ENCODE measurements at places on chromosomes 7 and 10. TPM values are rescaled to one million over a fixed set of nuclear protein-coding genes. Genes with fewer than 3 reads are reported as not detected.

DNA sequence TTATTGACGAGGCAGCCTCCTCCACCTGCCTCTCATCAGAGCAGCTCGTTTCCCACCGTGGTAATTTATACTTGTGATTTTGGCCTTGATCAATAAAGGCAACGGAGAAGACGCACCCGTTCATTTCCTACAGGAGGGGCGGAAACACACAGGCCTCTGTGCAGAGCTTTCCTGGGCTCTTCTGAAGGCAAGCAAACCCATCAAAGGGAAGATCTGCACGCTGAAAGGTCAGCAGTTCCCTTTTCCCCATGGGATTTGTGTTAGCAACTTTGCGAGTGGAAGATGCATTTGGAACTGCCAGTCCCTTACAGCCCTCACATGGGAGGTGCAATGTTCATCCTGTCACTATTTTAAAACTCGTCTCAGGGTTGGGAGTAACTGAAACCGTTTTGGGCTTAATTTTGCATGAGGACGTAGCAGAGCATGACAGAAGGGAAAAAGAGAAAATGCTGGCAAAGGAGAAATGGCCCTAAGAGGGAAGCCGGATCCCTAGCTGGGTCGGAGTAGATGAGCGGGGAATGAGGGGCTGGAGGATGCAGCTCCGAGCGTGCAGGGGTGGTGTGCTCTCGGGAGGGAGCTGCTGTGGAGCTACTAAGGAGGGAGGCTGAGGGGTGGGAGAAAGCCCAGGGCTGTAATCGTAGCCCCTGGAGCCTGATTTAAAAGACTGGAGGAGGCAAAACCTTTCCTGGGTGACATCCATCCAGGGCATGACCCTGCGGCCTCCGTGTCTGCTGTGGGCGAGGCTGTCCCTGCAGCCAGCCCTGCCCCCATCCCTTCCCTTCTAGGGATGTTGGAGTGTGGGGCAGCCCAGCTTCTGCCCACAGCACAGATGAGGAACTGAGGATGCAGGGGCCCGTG lies 111.1 kb upstream of the FAM20C start:
- no peak for DNase-seq

DNA sequence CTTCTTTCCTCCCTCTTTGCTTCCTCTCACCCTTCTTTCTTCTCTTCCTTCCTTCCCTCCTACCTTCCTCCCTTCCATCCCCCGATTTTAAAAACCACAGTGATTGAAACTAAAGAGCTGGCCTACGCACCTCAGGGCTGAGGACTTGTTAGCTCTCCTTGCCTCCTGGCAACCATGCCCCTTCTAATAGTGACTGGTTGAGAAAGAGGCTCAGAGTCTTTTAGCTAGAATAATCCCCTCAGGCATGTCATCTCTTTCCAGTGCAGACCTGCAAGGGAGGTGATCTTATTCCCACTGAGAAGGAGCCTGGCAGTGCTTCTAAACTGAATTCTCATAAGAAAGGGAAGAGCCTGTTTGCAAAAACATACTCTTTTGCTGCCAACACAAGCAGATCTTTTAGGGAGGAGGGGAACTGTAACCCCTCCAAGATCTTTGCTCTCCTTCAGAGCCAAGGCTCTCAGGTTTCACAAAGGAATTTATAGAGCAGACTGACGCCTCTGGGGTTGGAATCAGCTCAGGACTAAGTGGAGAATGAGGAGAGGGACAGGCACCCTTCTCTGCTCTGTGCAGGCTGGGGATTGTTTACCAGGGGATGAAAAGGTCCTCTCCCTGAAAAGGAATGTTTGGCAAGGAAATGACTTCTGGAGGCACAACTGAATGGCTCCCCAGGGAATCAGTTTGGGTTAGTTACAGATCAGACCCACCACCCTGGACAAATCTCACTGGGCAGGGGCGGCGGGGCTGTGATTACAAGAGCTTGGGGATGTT lies 9.4 kb upstream of the ANKRD1 start:
- peak; percentile 88 for DNase-seq

- DNase-seq: peak; percentile 84
Observed at GRCh38 chr7:30240106-30240800, 44.1 kb upstream of the ZNRF2 start.

DNA sequence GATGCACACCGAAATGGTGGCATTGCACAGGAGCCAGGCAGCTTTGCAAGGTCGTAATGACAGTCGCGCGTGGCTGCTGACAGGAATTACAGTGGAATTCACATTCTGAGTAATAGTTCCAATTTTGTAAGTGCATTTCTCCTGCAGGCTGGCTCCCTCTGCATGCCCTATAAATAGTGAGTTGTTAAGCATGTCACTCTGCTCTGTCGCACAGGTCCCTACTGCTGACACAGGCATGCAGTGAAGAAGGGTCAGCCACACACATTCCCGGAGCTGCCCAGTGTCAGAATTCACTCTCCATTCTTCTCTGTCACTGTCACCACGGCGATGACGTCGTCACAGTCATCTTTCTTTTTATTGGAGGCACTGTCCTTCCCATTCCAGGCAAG lies 49.2 kb upstream of the SHH start:
- no peak for DNase-seq

GRCh38 chr7:139124084-139124914 lies 14.8 kb upstream of the ZC3HAV1 start:
- DNase-seq: no peak

DNA sequence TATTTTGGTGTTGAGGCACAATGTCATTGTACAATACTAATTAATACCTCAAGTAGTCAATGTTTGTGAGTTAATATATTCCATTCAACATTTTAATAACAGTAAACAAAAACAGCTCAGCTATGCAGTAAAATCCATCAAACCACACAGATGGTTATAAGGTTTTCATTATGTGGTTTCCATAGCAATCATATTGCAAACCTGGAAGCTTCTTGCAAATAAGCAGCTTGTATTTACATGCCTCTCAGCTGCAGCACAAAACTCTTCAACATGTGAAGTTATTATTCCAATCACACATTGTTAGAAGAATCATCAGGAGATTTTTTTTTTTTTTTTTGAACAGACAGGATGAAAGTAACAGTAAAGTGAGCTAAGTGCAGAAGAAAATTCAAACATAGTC lies 170.2 kb downstream of the SKAP2 start:
- DNase-seq: no peak

GRCh38 chr10:8416192-8416701 lies 361.8 kb downstream of the GATA3 start:
- DNase-seq: no peak

DNA sequence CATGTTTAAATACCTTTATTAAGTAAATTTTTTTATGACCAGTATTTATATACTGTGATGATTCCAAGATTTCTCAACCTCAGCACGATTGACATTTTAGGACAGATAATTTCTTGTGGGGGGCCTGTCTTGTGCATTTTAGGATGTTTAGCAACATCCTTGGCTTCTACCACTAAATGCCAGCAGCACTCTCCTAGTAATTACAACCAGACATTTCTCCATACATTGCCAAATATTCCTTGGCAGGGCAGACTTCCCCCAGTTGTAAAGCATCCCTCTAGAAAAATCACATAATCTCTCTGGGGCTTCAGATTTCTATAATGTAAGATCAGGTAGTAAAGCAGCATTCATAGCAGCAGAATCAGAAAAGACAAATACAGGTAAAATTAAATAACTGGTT lies 7.8 kb upstream of the LIPM start:
- DNase-seq: no peak

DNA sequence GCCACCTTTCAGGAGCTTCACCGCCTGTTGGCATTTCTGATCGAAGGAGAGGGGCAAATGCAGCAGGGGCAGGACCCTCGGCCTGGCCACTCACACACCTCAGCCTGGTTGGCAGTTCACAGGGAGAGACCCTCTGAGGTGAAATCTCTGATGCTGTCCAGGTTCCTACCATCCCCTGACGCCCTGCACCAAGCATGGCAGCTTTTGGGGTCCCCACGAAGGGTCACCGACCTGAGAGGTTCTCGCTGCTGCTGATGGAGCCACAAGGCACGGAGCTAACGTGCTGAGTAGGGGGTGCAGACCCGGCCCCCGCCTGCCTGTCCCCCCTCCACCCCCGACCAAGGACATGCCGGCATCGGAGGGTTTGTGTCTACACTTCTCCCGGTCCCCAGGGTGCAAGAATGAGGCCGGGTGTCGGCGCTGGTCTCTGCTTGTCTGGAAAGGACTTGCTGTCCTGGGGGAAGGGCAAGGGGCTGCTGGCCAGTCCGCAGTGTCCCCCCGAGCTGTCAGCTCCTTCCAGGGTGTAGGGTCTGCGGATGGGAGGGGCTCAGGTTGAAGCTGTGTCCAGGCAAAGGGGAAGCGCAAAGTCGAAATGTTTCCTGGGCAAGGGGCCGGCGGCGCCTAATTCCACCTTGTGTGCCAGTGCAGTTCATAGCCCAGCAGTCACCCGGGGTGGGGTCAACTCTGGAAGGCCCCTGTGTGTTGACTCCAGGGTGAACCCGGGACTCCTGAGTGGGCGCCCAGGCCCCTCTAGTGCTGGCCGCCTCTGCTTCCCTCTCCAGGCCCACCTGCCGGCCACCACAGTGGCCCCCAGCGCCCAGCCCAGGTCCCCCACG lies 132.6 kb downstream of the DNAJB6 start:
- DNase-seq: no peak

DNA sequence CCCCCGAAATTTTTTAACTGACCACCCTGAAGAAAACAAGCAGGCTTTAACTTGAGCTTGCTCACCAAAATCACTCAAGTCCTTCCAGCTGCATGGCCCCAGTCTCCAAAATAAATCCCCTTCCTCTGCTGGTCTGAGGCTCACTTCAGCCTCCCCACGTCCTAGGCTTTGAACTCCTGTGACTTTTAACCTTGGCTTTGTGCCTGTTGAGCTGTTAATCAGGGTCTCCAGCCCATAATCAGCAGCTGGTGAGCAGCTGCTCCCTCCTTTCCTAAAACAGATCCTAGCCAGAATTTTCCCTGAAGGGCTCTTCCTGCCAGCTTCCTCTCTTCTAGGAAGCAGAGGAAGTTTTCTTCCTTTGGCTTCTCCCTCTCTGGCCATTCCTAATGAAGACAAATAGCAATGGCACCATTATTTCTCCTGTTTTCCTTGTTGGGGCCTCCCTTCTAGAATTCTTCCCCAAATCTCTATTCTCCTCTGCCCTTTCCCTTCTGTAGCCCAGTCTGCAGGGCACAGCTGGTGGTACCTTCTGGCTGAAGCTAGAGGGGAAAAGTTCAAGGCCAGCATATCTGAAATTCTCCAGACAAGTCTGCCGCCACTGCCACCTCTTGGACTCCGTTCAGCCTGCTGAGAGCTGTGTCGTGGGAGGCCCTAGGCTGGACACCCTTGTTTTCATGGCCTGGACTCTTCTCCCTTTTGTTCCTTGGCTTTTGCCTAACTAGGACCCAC lies 152.1 kb downstream of the NOC3L start:
- peak; percentile 58 for DNase-seq

DNA sequence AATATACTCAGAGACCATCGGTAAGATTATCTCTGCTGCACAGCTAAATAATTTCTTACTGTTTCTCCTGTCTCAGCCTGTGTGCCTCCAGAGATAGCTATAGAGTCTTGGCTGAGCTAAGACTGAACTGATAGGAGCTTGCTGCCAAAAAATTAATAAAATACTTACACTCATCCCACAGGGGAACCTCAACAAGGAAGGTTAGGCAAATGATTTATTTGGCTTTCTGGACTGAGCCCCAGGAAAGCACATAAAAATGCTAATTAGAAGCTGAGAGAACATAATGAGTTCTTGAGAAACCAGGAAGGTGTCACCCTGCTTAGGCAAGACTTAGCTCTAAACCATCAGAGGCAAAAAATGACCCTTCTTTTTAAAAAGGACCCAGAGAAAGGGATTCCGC lies 534.5 kb downstream of the TNS3 start:
- no peak for DNase-seq

DNA sequence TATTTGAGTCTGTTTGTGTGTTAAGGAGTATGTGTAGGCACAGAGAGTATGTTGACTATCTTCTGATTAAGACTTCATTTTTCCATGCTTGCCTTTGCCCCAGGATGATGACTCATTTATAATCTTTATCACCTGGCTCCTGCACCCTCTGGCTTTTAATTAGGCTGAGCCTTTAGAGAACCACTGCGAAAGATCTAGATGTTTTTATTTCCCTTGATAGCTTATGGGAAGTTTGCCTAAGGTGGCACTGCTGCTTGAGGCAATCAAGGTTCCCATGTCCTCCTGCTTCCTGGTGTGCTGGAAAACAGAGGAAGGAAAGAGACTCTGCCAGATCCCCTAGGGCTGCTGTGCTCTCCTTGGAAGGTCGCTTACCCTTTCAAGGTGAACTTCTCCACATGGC lies 114.6 kb downstream of the ARL4A start:
- DNase-seq: no peak

- no peak for DNase-seq
Observed at GRCh38 chr10:28987555-28988320, 301.1 kb upstream of the LYZL1 start.

GRCh38 chr10:3766046-3766756 lies 18.8 kb downstream of the KLF6 start:
- DNase-seq: no peak

DNA sequence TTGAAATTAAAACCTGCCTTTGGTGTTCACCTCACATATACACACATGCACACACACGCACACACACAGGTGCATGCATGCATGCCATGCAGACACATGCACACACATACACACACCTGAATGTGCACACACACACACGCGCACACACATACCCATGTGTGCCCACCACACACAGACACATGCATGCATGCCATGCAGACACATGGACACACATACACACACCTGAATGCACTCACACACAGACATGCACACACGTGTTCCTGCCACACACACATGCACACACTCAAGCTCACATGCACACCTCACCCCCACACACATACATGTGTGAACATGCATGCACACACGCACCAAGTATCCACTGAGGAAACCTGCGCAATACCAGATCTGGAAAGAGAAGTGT lies 136.4 kb downstream of the KLF6 start:
- DNase-seq: no peak

DNA sequence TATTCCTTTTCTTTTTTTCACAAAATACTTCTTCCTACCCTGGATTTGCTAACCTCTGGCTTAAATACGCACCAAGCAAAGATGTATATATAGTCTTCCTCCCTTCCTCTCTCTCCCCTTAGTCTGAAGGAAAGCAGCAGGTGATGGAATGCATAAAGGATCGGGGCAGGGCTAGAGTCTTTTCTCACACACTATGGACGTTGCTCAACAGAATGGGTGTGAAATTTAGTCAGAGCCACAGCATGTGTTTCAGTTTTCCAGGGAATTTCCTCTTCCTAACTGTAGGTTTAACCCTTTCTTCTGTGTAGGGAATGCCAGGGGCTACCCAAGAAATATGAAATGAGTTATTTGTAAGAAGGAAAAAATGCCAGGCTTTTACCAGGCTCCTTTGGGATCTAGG lies 71.4 kb upstream of the NFKB2 start:
- peak; percentile 91 for DNase-seq

DNA sequence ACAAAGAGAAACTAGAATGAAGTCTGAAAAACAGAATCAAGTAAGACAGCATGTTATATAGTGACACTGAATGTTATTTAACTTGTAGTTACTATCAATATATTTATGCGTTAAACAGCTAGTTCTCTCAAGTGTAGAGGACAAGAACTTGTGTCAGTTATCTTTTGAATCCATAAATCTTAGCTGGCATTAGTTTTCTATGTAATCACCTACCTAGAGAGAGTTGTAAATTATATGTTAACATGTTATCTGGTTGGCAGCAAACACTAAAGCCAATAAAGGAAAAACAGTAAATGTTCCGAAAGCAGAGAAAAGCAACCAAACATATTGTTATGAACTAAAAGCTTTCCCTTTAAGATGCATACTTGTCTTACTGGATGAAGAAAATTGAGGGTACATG lies 36.8 kb downstream of the SLC18A2 start:
- DNase-seq: no peak

IL15RA gene
- not detected for total RNA-seq

NPSR1 gene
- not detected for total RNA-seq

ADAP1 gene
- total RNA-seq: 0.57 TPM

ACSL5 gene
- 0.71 TPM for total RNA-seq

SLC39A12 gene
- total RNA-seq: not detected

ANXA8 gene
- not detected for total RNA-seq

PIK3AP1 gene
- not detected for total RNA-seq

Measured in LHCN-M2 (cell line).